ENCODE measurements at places on chromosomes 7 and 10. TPM values are rescaled to one million over a fixed set of nuclear protein-coding genes. Genes with fewer than 3 reads are reported as not detected.

ZNF503 gene
- total RNA-seq, result 10.5 TPM

CREB5 gene
- 20.3 TPM for total RNA-seq

HABP2 gene
- total RNA-seq, result not detected

UTF1 gene
- not detected for total RNA-seq

CCNY gene
- total RNA-seq, result 30.9 TPM

SFMBT2 gene
- total RNA-seq, result 3.8 TPM

HMX2 gene
- 1.1 TPM for total RNA-seq

FERD3L gene
- total RNA-seq, result not detected

KAZALD1 gene
- total RNA-seq, result 36.1 TPM

CASTOR2 gene
- 5.5 TPM for total RNA-seq

PSD gene
- total RNA-seq, result 0.32 TPM

TAS2R3 gene
- 0.78 TPM for total RNA-seq

GRID2IP gene
- total RNA-seq, result not detected

C10orf71 gene
- not detected for total RNA-seq

CALN1 gene
- total RNA-seq, result not detected

CXCL12 gene
- not detected for total RNA-seq

CALML3 gene
- total RNA-seq, result not detected

CLRN3 gene
- total RNA-seq, result not detected

PNLIPRP2 gene
- total RNA-seq, result not detected

RBP3 gene
- total RNA-seq, result not detected

CHST15 gene
- total RNA-seq, result 53.2 TPM

TMEM270 gene
- not detected for total RNA-seq

MMP21 gene
- not detected for total RNA-seq

FASTK gene
- total RNA-seq, result 63.4 TPM

CYP2C8 gene
- total RNA-seq, result not detected

SH2D4B gene
- total RNA-seq, result not detected
